ENCODE measurements at places on chromosomes 5 and 9.
A peak's percentile ranks its signal among the peaks of the same experiment; 100 is the strongest.

DNA sequence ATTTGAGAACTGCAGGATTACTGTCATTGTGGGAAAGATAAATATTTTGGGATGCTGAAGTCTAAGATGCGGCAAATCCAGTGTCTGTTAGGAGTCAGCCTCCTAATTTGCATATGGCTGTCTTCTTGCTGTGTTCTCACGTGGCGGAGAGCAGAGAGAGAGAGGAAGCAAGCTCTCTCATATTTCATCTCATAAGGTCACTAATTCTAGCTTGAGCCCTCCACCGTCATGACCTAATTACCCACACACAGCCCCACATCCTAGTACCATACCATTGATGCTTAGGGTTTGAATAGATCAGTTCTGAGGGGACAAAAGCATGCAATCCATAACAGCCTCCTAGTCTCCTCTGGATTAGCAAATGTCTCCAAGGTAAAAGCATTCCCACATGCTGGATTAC, 124.5 kb downstream of the CDH12 start:
- DNase-seq, result no peak

- no peak for DNase-seq
Measured at GRCh38 chr9:113026200-113026599, 14.2 kb upstream of the ZNF883 start.

GRCh38 chr9:105114964-105115728, 129.3 kb upstream of the SLC44A1 start:
- peak; percentile 96 for DNase-seq

- DNase-seq, result no peak
Measured at GRCh38 chr9:135948446-135948845, 12.7 kb downstream of the UBAC1 start.

DNA sequence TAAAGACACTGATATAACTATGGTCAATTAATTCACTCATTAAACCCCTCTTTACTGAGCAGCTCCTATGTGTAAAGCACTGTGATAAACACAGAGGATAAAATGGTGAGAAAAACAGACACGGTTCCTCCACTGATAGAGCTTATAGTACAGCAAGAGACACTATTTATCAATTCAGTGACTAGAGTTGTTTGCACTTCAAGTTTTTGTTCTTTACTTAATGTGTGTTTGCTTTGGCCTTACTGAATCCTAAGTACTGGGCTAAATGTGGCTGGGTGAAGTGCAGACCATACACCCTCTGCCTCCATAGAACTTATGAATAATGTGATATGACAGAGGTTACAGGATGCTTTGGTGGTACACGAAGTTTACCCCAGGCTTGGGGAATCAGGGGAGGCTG, 80.1 kb upstream of the ITGA1 start:
- no peak for DNase-seq

DNA sequence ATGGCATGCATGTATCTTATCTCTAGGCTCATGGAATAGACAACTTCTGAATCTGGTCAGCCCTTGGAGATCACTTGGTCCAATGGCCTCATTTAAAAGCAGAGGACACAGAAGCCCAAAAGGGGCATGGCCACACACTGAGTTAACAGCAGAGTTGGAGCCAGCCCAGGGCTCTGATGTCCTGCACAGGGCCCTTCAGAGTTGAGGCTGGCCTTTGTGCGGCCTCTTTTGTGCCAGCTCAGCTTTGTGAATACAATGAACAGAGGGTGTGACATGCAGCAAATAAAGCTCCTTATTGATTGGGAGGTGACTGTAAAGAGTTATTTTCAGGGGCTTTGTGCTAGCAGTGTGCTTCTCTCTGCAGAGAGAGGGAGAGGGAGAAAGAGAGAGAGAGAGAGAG, 150.1 kb upstream of the STK32A start:
- DNase-seq, result no peak
